ENCODE measurements at places on chromosomes 5 and 9. TPM values are rescaled to one million over a fixed set of nuclear protein-coding genes. Genes with fewer than 3 reads are reported as not detected.

TCF7 gene
- total RNA-seq, result 3.0 TPM

RIGI gene
- total RNA-seq, result 7.2 TPM

NIPBL gene
- 53.2 TPM for total RNA-seq

SPATA31D4 gene
- total RNA-seq, result not detected

REEP2 gene
- 3.1 TPM for total RNA-seq

GAPVD1 gene
- 40.0 TPM for total RNA-seq

SPATA6L gene
- 6.3 TPM for total RNA-seq

MAP3K1 gene
- 9.4 TPM for total RNA-seq

GKAP1 gene
- 4.0 TPM for total RNA-seq

AK8 gene
- not detected for total RNA-seq

NR3C1 gene
- total RNA-seq, result 19.9 TPM

OR1Q1 gene
- total RNA-seq, result not detected

COL23A1 gene
- total RNA-seq, result 0.09 TPM

SMC2 gene
- total RNA-seq, result 8.9 TPM

Measured in left colon (tissue), 2 donors.